LHCN-M2 (cell line): ENCODE measurements at places on chromosomes 13 and 19. TPM values are rescaled to one million over a fixed set of nuclear protein-coding genes. Genes with fewer than 3 reads are reported as not detected.

DNA sequence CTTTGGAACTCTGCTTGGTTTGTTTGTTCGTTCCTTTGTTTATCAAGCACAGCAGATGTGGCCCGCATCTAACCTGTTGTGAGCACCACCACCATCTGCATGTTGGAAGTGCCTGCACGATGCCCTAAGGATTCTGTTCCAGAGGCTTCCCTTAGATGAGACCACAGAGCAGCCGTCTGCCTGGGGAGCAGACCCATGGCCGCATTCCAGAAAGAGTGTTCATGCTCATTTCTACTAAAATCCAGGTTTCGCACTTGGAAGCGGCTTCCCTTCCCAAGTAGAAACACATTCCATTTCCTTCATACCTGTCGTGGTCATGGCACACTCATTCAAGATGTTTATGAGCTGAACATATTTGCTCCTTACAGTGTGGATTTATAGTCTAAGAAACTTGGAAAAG, 27.2 kb downstream of the COL4A2 start:
- peak; percentile 41 for DNase-seq

Gene SELENOV
- not detected in 2 replicates for total RNA-seq

DNA sequence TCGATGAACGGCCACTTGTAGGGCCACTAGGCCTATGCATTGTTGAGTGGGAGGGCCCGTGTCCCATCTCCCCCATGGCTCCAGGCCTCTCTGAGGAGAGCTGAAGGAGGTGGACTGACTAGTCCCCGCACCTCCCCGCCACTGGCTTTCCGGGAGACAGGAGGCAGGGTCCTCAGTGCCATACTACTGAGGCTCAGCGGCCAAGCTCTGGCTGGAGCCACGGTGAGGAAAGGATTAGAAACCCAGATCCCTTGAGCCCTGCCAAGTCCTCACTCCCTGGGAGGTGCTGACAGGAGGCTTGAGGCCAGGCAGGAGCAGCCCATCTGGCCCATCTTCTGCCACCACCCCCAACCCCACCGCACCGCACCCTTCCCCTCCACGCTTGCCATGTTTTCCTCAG, 29.0 kb downstream of the CCDC8 start:
- DNase-seq: no peak

DNA sequence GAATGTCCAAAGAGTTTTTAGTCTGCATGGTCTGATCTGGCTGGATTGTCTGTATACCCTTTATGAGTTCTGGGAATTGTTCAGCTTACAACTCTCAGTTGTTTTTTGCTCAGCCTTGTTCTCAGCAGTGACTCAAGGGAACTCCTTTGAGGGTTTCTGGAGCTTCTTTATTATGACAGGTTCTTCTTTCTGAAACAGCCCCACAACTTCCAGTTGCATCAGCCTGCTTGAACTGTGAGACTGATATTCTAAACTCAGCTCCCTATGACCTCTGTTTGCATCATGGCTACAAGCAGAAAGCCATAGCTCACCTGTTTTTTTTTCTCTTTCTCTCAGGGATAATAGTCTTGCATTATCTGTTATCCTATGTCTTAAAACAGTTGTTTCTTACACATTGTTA, 85.0 kb downstream of the TDRD3 start:
- peak; percentile 13 for DNase-seq
